Fibroblast of the aortic adventitia (primary cell): ENCODE measurements at places on chromosomes 16 and 17. TPM values are rescaled to one million over a fixed set of nuclear protein-coding genes. Genes with fewer than 3 reads are reported as not detected.

GRCh38 chr17:54979657-54980056 is 11.1 kb downstream of the STXBP4 start:
- DNase-seq: no peak

Gene KRT28
- total RNA-seq: not detected in 2 replicates

Gene PPM1E
- total RNA-seq: 0.41 and 0.45 TPM in 2 replicates

Gene ACSM2A
- total RNA-seq: not detected in 2 replicates

DNA sequence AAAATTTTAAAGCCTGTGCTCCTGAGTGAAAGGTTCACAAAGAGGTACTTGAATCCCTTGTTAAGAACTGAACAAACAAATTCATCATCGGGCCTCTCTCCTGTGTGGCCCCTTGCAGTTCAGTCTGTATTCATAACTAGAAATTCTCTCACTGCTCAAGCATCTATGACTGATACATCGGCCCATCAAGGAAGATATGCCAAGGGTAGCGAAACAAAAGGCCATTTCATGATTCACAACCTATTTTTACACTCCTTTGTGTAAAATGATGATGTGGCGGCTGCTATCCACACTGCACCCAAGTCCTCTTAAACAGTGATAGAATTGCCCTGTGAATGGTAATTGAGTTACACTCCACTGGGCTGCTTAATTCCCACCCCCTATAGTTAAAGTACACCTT is 204.6 kb downstream of the STX8 start:
- peak; percentile 94 for DNase-seq

DNA sequence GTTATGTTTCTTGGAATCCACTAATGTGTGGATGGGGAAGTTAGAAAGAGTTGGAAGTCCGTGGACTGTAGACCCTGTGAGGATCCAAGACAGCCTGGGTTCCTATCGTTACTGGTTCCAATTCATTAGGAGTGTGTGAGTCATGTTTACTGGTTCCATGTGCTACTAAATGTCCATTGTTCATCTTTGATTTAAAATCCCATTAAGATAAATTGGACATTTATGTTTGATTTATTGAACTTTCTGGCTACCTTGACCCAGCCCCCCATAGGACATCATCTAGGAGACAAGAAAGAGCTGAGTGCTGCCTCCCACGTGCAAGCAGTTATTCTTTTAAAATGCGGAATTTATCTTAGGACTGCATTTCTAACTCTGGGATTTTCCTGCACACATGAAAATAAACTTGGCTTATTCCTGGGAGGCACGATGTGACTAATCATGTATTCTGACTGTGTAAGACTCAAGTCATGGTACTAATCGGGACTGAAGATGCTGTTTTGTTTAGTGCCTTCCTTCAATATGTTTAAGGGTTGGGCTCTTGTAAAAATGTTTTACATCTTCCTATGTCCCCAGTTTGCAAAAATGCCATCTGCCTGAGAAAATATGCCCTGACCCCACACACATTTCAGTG is 53.4 kb downstream of the RGS9 start:
- peak; percentile 38 for DNase-seq

DNA sequence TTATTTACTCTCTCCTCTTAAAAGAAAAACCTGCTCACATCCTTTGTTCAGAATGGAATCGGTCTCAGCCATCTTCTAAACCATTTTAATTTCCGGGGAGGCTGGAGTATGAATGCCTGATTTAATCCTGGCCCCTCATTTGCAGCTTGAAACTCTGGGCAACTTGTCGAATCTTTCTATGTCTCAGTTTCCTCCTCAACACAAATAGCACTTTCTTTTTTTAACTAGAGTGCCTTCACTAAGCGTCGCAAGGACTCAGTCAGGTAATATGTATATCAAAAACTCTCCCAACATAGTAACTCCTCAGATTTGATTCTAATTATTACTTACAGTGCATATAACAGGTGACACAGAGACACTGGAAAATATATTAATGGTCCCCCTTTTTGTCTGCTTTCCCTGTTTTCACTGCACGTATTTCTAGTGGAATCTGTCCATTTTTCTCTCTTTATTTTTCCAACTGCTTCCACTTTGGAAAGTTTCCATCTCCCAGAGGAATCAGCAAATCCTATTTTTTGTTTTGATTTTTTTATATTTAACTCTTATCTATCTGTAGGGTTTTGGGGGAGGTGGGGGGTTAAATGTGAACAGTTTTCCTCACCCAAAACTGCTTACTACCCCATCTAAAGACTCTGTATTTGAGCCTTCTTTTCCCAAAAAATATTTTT is 18.6 kb downstream of the SNN start:
- no peak for DNase-seq

Gene FA2H
- not detected in 2 replicates for total RNA-seq

DNA sequence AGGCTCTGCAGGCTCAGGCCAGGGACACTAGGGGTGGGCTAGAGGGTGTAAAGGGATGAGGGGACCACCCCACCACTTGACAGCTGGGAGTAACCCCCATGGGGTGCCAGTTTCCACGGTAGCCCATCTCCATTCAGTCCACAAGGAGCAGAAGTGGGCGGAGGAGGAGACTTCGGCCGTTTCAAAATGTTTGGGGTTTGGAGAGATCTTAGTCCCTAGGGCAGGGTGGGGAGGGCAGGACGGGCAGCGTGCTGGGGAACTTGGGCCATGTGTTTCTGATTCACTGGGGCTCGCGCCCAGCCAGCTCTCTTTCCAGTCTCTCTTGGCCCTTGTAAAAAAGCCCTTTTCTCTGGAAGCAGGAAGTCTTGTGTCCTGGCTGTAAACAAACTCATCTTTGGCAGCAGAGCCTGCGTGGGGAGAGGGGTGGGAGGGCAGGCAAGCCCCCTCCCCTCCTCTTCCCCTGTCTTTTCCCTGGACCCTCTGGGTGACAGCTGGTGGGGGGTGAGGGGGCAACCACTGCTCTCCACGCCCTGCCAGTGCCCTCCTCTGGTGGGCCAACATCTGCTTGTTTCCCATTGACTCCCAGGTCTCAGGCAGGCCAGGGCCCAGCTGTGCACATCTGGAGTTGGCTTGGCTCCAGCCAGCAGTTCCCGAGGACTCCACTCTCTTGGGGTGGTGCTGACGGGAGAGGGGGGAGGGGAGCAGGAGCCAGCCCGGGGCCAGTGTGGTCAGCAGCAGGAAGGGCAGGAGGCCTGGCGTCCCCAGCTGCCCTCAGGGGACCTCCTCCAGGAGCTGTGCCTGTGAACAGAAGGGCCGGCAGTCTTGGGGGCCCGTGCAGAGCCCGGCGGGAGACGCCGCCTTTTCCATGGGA is 8.1 kb downstream of the CYGB start:
- DNase-seq: peak; percentile 97

DNA sequence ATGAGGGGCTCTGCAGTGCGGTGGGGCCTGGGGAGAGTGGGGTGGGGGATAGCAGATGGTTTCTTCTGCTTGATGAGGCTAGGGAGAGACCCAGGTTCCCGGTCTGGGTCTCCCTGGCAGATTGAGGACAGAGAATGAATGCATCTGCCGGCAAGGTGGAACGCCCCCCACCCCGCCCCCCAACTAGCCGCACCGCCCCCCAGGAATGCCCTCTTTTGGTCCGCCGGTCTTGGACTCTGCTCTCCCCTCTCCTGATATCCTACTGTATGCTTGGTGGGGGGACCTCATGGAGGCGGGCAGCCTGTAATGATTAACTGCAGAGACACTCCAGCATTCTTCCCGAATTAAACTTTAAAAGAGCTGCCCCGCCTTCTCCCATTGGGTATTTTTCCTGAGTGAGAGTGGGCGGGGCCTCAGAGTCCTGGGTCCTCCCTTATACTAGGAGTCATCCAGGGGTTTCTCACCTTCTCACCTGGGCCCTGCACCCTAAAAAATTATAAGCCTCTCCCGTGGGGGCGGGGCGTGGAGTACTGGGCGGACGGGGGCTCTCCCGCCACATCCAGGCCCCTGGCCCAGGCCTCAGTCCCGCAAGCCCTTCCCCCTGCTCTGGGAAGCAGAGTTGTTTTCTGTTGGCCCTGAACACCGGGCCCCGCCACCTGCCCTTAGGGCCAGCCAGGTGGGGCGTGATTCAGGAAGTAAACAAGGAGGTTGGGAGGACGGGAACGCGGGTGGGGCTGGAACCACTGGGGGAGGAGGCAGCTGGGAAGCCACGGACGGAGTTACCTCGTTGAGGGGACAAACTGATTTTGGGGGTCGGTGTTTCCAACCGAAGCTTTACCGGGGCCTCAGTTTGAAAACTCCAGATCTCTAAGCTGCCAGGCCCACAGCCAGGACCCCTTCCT is 1.5 kb downstream of the GRB7 start:
- DNase-seq: no peak

Gene KRTAP3-1
- total RNA-seq: not detected in 2 replicates

DNA sequence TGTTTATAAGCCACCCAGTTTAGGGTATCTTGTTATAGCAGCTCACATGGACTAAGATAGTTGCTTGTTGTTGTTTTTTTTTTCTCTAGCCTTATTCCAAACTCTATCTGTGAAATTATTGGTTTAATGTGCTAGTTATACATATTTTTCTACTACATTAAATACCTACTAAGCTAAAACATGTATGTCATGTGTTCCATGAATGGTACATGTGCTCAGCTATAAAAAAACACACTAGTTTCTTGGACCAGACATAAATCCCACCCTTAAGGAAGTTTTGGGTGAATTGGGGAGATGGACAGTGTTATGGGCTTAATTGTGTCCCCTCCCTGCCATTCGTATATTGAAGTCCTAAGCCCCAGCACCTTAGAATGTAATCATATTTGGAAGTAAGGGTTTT is 19.8 kb downstream of the ITPRIPL2 start:
- no peak for DNase-seq

Gene DYNLRB2
- total RNA-seq: not detected in 2 replicates

DNA sequence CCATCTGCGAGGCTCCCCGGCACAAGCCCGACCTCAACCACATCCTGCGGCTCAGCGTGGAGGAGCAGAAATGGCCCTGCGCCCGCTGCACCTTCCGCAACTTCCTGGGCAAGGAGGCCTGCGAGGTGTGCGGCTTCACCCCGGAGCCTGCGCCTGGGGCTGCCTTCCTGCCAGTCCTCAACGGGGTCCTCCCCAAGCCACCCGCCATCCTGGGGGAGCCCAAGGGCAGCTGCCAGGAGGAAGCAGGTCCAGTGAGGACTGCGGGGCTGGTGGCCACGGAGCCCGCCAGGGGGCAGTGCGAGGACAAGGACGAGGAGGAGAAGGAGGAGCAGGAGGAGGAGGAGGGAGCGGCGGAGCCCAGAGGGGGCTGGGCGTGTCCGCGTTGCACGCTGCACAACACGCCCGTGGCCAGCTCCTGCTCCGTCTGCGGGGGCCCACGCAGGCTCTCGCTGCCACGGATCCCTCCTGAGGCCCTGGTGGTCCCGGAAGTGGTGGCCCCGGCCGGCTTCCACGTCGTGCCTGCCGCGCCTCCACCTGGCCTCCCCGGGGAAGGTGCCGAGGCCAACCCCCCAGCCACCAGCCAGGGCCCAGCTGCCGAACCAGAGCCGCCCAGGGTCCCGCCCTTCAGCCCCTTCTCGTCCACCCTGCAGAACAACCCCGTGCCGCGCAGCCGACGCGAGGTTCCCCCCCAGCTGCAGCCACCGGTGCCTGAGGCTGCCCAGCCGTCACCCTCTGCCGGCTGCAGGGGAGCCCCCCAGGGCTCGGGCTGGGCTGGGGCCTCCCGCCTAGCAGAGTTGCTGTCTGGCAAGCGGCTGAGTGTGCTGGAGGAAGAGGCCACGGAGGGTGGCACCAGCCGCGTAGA is 13.1 kb upstream of the PRR35 start:
- peak; percentile 57 for DNase-seq

Gene PNMT
- not detected in 2 replicates for total RNA-seq

- no peak for DNase-seq
Measured at GRCh38 chr17:41772218-41772585, 14.3 kb downstream of the JUP start.

DNA sequence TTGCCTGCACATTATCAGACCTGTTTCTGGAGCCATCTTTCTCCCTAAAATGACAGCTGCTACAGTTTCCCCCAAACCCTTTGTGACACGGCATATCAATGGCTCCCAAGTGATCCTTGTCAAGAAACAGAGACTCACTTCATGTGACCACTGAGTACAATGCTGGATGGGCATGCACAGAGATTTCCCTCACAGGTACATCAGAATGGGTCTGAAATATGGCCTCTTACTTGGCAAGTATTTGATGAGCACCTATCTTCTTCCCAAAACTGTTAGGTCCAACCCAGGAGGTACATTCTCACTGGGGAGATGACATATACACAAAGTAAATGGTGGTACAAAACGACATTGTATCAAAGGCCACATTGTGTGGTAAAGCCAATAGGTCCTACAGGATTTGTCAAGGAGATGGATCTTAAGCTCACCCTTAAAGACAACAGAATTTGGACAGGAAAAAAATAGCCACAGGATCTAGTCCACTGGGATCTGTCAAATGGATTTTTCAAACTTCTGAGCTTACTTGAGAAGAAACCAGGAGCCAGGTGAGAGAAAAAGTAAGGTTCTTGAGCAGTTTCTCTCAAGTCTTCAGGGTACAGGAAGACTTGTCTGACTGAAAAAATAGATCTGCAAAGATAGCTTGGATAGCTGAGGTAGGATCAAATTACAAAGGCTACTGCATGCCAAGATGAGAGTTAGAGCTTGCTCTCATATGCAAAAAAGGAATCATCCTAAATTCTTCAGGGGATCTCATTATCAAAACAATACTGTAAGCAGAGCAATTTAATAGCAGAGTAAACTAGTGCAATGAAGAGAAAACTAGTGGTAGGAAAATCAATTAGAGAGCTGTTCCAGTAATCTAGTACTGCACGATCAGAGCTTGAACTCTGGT is 28.8 kb downstream of the RNF43 start:
- DNase-seq: no peak

GRCh38 chr17:27494192-27495091 is 38.2 kb downstream of the KSR1 start:
- DNase-seq: peak; percentile 85

DNA sequence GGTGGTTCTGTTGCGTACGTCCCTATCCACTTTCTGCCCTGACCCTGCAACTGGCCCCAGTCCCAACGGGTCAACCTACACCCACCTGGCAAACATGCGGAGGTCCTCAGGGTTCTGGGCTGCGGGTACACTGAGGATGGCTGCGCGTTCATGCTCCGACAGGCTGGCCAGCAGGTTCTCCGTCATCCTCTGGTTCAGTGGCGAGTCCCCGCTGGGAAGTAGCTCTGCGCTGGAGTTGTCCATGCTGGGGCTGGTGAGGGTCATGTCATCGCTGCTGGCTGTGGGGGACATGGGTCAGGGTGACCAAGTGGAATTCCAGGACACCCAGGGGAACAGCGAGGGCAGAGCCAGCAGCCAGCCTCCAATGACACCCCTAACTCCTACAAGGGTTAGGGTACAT is 10.6 kb downstream of the MPG start:
- DNase-seq: no peak

Gene RRAD
- total RNA-seq: 0.72 and 3.8 TPM in 2 replicates

DNA sequence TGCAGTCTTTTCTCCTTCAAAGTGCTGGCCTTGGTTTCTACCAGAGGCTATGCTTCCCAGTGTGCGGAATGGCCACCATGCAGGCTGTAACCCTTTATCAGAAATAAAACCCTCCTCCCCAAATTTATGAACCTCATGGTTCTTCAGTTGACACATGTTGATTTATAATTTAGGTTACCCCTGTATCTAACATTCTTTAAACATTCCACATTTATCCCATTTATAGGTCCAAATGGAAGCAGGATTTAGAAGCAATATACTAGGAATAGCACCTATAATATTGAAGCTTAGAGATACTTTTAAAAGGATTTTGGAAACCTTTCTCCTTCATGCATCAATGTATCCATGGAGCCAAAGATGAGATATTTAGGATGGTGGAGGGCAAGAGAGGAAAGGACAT is 438.8 kb upstream of the C16orf82 start:
- no peak for DNase-seq

Gene SLC16A6
- 0.09 TPM in 1 of 2 replicates, not detected in the other for total RNA-seq
